ENCODE measurements at places on chromosomes 1 and 21.

- no peak for DNase-seq
Observed at GRCh38 chr1:201898992-201899391, 10.3 kb downstream of the SHISA4 start.

DNA sequence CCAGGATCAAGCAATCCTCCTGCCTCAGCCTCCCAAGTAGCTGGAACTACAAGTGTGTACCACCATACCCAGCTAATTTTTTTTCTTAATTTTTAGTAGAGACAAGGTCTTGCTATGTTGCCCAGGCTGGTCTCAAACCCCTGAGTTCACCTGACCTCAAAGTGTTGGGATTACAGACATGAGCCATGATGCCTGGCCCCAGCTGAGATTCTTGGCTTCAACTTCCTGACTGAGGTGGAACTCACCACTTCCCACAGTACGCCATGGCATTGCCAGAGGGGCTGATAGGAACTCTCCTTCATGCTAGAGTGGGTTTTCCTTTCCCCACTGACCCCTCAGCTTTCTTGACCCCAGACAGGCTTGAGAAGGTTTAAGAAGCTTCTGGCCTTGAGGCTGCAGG is 251.0 kb upstream of the CSF3R start:
- DNase-seq = no peak

DNA sequence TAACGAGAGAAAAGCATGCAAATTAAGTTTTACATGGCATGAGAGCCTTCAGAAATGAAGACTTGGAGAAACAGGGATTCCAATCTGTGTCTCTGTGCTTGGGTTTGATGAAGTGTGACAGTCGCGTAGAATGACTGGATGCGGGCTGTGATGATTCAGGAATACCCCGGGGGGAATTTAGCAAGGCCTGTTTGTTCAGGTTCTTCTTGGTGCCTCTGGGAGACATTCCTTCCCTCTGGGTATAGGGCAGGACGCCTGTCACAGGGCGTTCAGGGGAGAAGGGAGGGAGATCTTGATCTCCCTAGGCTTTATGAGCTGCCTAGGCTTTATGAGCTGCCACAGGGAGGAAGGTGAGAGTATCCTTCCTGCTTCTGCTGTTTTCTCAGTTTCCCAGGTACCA is 36.6 kb downstream of the DOP1B start:
- no peak for DNase-seq

DNA sequence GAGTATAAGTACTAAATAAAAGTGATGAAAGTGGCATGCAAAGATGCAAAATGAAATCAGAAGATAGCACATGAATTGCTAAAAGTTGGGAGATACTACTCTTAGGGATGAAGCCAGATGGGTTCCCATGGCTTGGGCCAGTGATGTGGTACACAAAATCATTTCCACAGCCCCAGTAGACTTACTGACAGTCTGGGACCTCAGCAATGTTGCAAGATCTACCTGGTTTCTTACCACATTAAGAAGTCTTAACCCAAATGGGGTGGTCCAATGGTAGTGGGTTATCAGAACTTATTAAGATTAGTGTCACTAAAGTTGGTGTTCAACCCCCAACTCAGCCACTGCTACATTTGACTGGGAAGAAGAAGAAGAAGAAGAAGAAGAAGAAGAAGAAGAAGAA is 227.7 kb upstream of the IRF2BP2 start:
- no peak for DNase-seq

DNA sequence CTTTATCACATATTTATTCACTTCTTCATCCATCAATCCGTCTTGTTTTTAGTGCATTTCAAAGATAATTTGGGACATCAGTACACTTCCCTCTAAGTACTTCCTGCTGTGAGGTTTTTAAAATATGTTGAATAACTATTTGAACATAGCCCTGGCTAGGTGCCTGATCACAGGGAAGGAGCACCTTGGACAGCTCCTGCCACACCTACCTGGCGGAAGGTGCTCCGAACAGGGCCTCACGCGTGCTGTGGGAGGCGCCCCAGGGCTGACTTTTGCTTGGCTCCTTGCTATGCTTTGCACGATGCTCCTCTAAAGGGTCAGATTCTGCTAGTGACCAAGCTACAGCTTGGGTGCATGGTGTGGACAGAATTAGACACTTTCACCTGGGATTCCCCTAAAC is 4.9 kb upstream of the ATXN7L2 start:
- no peak for DNase-seq

GRCh38 chr1:240352769-240353168 is 259.2 kb downstream of the GREM2 start:
- no peak for DNase-seq

GRCh38 chr21:33377221-33377920 is 25.8 kb upstream of the IFNGR2 start:
- DNase-seq = no peak

GRCh38 chr1:226123212-226123560 is 60.7 kb downstream of the H3-3A start:
- DNase-seq = no peak

DNA sequence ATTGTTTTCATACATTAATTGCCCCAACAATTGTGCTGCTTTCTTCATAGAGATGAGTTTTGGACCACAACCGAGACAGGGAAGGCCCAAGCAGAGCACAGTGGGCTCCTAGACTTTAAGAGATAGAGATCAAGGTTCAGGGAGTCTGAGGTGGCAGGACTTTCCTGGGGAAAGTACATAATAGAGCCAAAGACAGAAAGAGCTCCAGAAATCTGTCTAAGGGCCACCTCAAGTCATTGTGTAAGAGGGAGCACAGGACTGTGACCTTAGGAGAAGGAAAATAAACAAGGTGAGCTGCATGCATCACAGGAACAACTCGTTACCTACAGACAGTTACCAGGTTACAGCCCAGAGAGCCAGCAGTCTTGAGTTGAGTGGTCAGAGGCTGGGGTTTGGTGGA is 41.3 kb upstream of the CR2 start:
- peak; percentile 35 for DNase-seq
